ENCODE measurements at places on chromosomes 16 and 17.
A peak's percentile ranks its signal among the peaks of the same experiment; 100 is the strongest.

DNA sequence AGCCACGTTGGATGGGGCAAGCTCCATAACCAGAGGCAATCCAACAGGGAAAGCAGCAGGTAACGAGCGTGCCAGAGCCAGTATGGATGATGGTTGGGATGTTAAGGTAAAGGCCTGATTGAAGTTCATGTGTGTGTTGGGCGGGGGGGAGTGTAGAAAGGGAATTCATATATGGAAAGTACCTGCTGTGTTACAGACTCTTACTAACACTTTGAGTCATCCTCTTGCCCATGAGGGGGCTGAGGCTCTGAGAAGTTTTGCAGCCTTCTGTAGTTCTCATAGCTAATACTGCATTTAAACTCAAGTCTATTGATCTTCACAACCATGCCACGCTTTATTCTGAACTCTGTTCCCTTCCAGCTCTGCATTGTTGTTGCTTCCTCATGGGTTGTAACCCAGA lies 28.5 kb downstream of the SYCE1L start:
- no peak for DNase-seq

DNA sequence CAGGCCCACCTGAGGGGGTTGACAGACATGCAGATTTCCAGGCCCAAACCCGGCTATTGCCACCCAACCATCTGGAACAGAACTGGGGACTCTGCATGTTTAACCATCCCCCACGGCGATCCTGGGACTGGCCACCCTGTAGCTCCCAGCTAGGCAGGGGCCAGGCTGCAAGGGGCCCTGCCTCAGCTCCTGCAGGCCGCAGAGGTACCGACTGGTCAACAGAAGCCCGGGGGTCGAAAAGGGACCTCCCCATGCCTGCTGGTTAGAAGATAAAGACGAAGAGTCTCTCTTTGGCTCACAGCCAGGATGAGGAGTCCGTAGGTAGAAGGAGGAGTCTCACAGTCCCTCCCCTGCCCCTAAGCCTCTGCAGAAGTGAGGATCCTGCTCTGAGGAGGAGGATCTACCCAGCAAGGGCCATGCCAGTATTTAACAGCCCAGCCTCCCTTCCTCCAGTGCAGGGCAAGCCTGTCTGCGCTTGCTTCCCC lies 223.4 kb upstream of the TNRC6C start:
- DNase-seq = no peak

- DNase-seq = peak; percentile 74
Measured at GRCh38 chr17:77444984-77445759, 304.4 kb downstream of the SEC14L1 start.

- no peak for DNase-seq
Measured at GRCh38 chr16:58019866-58020538, 5.6 kb upstream of the MMP15 start.

- no peak for DNase-seq
Measured at GRCh38 chr16:13348416-13348815, 447.0 kb downstream of the SHISA9 start.

DNA sequence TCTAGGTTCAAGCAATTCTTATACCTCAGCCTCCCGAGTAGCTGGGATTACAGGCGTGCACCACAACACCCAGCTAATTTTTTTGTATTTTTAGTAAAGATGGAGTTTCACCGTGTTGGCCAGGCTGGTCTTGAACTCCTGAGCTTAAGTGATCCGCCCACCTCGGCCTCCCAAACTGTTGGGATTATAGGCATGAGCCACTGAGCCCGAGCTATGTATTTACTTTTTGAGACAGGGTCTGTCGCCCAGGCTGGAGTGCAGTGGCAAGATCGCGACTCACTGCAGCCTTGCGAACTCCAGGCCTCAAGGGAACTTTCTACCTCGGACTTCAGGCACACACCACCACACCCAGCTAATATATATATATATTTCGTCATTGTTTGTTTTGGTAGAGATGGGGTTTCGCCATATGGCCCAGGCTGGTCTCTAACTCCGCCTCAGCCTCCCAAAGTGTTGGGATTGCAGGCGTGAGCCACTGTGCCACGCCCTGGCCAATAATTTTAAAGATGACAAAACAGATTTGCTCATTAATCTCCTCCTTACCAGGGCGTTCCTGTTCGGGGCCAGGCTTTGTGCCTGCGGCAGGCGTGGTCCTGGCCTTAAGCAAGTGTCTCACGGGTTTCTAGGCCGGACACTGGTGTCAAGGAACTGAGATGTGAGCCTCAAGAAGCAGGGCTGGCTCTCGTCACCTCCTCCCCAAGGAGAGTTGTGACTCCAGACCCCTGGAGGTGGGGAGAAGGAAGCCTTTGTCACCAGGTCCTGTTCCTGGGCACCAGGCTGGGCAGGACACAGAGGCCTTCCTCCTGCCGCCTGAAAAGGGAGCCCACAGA lies 4.3 kb upstream of the NPW start:
- no peak for DNase-seq

DNA sequence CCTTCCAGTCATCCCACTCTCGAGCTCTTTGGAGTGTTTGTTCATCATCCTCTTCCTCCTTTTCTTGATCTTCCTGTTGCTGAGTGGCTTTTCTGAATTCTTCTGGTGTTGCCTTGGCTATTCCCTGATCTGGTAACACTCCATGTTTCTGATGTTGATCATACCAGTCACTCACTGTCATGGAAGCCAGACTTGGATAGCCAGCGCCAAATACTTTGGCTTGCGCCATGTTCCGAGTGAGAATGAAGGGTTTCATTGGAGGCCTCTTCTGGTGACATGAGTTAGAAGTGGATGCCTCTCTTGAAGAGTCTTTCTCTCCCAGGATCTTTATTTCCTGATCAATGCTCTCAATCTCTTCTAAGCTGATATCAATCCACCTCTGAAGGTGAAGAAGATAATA lies 31.2 kb downstream of the TEX14 start:
- no peak for DNase-seq

- no peak for DNase-seq
Measured at GRCh38 chr17:82235775-82236141, 6.9 kb downstream of the SLC16A3 start.

GRCh38 chr16:56647641-56648431 lies 3.9 kb upstream of the MT1B start:
- no peak for DNase-seq

DNA sequence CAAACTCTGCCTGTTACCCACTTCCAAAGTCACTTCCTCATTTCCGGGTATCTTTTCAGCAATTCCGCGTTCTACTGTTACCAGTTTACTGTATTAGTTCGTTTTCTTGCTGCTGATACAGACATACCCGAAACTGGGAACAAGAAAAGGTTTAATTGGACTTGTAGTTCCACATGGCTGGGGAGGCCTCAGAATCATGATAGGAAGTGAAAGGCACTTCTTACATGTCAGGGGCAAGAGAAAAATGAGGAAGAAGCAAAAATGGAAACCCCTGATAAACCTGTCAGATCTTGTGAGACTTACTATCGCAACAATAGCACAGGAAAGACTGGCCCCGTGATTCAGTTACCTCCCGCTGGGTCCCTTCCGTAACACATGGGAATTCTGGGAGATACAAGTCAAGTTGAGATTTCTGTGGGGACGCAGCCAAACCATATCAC lies 30.9 kb downstream of the PAFAH1B1 start:
- DNase-seq = no peak

- no peak for DNase-seq
Measured at GRCh38 chr16:49269201-49269600, 12.4 kb downstream of the CBLN1 start.

- DNase-seq = no peak
Measured at GRCh38 chr17:64406321-64407200, 15.9 kb upstream of the PECAM1 start.

DNA sequence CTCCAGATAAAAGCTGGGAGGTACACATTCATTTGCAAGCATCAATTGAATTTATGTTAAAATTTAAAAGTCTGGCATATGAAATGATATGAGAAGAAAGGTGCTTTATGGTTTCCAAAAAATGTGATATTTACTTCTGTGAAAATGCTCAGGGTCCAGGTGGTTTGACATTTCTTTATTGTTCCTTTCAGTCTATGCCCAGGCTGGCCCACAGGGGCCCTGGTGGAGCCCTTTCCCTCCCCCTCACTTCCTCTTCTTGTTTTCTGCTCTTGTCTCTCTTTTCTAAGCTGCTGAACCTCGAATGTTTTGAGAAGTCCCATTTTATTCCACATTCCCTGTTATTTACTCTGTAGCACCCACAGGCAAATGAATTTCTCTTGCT lies 127.8 kb downstream of the HS3ST3B1 start:
- peak; percentile 48 for DNase-seq

All from CD8-positive, alpha-beta memory T cell (primary cell).